Liver (tissue), 10 donors: ENCODE measurements at places on chromosomes 4 and X. TPM values are rescaled to one million over a fixed set of nuclear protein-coding genes. Genes with fewer than 3 reads are reported as not detected.

DNA sequence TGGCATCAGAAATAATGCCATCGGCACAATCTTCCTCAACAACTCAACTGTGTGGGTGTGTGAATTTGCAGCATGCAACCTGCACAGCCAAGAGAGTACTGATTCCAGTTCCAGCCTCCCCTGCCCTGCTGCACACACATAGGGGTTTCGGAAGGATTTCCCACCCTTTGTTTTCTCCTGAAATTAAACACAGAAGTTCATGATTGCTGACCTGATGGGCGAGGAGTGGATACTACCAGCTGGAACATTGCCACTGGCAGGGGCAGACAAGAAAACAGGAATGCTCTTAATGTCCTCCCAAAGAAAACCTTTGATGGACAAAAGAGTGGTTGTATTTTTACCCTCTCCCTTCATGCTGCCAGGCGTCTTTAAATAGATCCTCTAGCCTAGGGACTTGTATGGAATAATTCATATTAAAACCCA is 4.8 kb downstream of the NDP start:
- no peak for DNase-seq

DNA sequence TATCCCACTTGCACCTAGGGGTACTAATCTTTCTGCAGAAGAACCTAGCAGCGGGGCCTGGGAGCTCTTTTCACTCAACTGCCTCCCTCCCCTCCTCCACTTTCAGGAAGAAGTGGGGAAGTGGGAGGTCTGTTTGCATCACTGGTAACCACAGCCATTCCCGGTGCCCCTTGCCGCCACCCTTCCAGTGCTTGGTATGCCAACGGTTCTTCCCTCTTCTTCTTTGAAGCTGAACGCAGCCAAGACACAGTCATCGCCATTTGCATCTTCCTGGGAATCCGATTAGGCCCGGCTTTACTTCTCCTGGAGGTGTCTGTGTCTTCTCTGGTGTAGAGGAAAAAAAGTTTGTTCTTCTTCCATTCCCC is 47.2 kb upstream of the RBPJ start:
- DNase-seq, result no peak

The DCAF4L1 gene
- 0.59 TPM for total RNA-seq

DNA sequence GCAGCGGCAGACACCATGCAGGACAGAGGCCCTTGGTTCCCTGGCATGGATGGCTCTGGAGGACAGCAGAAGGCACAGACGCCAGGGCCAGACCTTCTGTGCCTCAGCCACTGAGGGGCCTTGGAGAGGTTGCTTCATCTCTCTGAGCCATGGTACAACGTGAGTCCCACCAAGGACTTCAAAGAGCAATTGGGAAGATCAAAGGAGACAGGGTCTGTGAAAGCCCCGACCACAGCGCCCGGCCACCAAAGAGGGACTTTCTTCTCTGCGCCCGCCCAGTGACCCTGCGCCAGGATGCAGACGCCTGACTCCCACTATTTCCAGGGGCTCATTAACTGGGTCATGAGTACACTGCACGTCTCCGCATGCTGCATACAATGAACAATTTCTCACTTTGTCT is 174.0 kb downstream of the AFAP1 start:
- DNase-seq, result no peak

The ODAPH gene
- not detected for total RNA-seq
